NCI-H2107 (cell line): ENCODE measurements at places on chromosomes 1 and 21.

DNA sequence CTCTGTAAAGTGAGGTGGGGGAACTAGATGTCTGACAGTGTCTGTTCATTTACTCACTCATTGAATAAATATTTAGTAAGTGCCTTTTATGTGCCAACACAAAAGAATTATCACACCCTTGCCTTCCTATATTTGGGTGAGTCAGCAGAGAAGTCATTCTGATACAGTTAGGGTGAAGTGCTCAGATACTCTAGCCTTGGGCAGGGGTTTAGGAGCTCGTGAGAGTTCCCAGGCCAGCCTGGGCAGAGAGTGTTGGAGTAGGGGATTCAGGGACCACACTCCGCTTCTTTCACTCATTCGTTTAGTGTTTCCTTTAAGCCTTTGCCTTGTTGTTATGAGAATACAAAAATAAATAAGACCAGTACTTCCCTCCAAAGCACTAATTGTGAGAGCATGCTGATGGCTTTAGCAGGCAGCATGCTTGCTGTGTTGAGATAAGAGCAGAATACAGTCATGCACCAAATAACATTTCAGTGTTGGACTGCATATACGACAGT is 83.9 kb downstream of the DYRK1A start:
- DNase-seq, result no peak

GRCh38 chr1:38015978-38016725 is 3.6 kb downstream of the UTP11 start:
- DNase-seq, result no peak

- DNase-seq, result no peak
Measured at GRCh38 chr1:28899267-28899666, 15.1 kb upstream of the EPB41 start.

DNA sequence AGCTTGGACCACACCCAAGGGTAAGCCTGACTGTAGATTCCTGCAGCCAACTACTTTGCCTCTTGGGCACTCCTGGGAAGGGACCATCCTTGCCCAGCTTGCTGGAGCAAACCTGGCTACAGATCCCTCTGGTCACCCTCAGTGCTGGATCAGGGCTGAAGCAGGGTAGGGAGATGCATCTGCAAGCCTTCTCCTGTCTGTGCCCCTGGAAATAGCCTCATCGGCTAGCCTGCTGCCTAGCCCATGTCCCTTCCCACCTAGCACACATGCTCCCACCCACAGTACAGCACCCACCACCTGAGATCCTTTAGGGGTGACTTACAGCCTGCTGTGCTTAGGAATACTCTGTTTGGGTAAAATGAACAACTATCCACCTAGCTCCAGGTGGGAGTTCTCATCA is 177.3 kb upstream of the HMGB4 start:
- no peak for DNase-seq

GRCh38 chr1:17909634-17910033 is 154.5 kb downstream of the ACTL8 start:
- no peak for DNase-seq

- peak; percentile 35 for DNase-seq
Measured at GRCh38 chr1:51768971-51769588, 109.4 kb downstream of the NRDC start.

DNA sequence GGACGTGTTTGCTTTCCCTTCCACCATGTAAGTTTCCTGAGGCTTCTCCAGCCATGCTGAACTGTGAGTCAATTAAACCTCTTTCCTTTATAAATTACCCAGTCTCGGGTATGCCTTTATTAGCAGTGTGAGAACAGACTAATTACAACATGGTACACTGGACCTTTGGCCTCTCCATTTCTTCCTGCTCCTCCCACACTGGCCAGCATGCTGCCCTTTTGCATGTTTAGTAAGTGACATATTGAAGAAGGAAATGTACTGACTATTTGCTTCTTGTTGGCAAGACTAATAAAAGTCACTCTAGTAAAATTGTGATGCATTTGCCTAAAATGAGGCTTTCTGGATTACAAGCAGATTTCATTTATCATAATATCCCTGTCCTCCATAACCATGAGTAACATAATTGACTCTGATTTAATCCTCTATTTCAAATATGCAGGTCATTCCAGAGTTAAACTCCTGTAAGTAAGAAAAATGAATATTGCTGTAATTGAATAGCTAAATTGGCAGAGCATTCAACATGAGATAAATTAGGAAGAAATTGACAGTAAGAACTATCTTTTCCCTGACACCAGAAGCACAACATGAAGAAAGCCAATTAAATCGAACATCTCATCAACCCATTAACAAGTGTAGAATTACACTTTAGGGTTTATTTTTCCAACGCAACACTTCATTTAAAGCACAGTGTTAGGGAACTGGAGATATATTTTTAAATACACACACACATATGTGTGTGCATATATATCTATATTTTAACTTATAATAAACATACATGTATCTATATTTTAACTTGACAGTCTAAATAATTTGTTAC is 427.8 kb upstream of the ZP4 start:
- no peak for DNase-seq

DNA sequence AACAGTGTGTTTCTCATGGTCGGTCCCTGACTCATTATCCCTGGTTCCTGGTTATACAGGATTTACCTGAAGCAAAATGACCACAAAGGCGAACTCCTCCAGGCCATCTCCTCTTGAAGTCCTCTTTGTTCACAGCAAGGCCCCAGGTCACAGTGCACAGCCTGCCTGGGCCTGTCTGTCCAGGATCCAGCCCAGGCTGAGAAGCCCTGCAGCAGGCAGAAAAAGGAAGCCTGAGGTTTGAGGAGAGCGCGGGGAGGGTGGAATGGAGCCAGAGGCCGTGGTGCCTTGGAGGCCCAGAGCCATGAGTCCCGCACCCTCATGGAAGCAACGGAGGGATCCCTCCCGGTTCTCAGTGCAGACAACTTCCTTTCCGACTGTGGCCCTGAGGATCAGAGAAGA is 136.8 kb upstream of the IRF2BP2 start:
- DNase-seq, result no peak

DNA sequence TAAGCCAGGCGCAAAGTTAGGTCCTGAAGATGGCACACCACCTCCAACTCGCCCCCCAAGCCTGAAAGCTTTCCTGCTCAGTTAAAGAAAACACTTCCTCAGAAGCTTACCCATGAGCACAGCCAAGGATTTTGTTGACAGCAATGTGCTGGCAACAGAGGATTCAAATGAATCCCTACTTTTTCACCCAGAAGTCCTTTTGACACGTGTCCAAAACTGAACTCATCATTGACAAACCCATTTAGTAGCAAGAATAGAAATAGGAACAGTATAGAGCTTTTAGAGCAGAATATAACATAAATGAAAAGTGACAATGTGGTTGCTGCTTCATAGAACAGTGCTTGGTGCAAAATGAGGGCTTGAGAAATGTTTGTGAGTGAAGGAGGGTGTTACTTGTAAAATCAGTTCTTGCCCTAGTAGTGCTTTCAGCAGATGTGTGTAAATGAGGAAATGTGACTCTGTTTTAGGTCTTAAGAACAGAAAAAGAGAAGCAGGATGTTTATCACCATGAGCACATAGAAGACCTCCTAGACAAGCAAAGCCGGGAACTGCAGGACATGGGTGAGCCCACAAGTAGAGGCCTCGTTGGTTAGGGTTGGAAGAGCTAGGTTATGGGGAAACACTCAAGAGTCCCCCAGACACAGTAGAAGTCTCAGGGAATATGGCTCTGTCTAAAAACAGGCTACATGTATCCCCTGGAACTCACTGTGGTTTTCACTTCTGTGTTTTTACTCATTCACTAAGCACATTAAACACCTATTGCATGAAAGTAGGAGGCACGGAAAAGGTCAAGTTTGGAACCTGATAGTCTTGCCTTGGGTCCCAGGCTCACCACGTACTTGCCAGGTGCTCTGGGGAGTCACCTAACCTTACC is 48.6 kb upstream of the TMEM125 start:
- DNase-seq, result no peak

GRCh38 chr1:76433526-76433925 is 359.0 kb downstream of the ST6GALNAC3 start:
- no peak for DNase-seq

- no peak for DNase-seq
Measured at GRCh38 chr1:41344708-41345159, 16.5 kb upstream of the FOXO6 start.

DNA sequence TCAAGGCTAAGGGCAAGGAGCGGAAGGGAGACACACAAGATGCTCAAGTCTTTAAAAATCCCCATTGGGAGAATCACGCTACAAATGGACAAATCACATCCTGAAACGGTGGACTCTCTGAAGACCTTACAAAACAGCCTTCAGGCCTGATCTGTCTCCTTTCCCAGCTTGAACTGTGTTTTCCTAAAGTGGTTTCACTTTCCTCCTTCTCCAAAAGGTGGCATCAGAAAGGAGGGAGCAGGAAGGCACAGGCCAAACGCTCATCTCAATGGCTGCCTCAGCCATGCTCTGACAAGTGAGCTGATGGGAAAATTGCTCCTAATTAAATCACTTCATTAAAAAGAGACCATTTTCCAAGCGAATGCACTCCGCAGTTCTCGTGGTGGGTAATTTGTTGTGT is 47.7 kb downstream of the UTP25 start:
- DNase-seq, result peak; percentile 53

DNA sequence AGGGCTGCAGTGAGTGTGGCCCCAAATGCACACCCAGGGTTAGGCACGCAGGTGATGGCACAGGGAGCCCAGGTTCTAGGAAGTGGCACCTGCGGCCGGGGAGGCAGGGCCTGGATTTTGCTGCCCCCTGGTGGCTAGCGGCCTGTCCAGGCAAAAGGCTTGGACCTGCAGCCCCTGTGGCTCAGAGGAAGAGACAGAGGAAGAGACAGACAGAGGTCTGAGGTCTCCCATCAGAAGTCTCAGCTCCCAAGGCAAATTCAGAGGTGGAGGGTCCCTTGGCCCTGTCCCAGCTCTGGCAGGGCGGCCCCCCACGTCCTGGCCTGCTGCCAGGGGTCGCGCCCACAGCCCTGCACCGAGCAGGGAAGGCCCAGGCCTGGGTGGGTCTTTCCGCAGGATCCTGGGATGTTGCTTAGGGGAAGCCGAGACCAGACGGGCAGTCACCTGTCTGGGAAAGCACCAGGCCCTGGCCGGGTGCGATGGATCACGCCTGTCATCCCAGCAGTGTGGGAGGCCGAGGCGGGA is 8.0 kb upstream of the TNFRSF14 start:
- DNase-seq, result no peak

- peak; percentile 39 for DNase-seq
Measured at GRCh38 chr1:224087286-224087794, 26.6 kb upstream of the FBXO28 start.

- DNase-seq, result no peak
Measured at GRCh38 chr1:207798847-207799246, 47.0 kb downstream of the CD46 start.

DNA sequence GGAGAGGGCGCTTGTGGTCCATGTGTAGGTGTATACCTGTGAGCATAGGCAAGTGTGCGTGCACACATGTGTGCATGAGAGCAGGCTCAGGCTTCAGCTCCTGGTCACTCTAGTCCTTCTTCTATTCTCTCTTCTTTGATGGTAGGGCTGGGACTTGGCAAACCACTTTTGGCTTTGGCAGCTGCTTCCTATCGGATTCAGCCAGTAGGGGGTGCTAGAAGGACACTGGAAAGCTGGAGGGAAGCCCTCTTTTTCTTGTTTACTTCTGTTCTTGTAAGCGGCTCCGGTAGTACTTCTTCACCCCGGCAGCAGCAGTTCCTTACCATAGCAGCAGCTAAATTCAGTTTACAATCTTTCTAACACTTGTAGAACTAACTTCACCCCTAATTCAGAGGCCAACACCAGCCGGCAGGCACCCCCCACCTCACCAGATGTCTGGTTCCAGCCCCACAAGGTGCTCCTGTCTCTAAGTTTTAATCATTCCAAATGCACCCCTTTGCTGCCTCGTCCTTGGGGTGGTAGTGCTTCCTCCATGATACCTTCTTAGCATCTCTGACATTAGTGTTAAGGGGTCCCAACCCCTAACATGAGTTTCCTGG is 25.1 kb downstream of the NENF start:
- DNase-seq, result peak; percentile 68

DNA sequence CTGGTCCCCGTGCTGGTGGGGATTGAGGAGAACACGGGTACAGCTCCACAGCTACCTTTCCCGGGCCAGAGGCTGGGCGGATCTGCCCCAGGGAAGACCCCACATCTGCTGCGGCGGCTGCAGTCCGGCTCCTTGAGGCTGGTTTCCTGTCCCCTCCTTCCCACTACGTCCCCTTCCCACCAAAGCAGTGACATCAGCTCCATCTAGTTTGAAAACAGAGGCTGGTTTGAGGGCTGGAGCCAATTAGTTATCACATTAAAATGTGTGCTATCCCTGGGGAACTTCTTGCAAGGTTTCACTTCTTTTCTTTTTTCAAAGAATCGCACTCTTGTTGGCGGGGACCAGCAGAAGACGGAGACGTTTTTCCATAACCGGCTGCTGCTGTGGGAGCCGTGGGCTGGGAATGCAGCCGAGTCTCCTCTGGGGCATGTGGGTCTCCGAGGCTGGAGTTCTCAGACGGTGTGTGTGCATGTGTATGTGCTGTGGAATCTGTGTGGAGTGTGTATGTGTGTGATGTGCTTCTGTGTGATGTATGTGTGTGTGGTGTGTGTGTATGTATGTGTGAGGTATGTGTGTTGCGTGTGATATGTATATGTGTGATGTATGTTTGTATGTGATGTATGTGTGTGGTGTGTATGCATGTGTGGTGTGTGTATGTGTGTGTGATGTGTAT is 8.9 kb upstream of the PCBP3 start:
- DNase-seq, result no peak

- no peak for DNase-seq
Measured at GRCh38 chr1:234593771-234594504, 16.0 kb downstream of the IRF2BP2 start.

DNA sequence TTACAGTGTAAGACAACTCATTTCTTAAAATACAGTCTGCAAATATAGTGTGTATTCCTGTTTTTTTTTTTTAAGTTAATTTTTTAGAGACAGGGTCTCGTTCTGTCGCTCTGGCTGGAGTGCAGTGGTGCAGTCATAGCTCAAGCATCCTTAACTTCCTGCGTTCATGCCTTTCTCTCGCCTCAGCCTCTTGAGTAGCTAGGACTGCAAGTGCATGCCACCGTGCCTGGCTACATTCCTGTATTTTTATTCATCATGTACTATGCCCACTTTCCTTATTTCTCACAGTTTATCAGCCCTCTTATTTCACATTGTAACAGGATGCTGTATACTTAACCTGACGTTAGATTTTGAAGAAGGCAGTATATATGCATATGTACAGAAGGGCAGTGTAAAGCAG is 26.7 kb downstream of the MIER1 start:
- DNase-seq, result no peak

DNA sequence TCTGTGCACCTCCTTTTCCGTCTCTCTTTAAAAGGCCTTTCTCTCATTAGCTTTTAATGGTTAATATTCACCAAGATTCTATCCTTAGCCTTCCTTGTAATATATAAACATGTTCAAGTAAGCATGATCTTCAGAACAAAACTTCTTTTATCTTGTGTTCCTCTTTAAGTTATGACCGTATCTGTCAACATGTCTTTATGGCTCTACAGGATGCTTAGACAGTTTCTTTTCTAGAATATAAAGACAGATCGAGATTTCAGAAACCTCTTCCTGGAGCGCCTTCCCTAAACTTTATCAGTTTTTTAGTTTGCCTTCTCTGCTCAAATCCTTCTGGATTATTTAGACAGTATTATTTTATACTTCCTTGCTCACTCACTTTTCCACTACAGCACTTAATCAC is 7.2 kb downstream of the RO60 start:
- DNase-seq, result no peak

- no peak for DNase-seq
Measured at GRCh38 chr1:184068354-184068753, 16.8 kb downstream of the TSEN15 start.

- DNase-seq, result no peak
Measured at GRCh38 chr1:85894651-85895050, 186.4 kb upstream of the ZNHIT6 start.

- DNase-seq, result no peak
Measured at GRCh38 chr21:37139902-37140301, 66.8 kb downstream of the TTC3 start.

GRCh38 chr1:214451596-214451995 is 99.8 kb downstream of the PTPN14 start:
- DNase-seq, result no peak
